Cardiac fibroblast (primary cell): ENCODE measurements at places on chromosomes 1 and 21.

DNA sequence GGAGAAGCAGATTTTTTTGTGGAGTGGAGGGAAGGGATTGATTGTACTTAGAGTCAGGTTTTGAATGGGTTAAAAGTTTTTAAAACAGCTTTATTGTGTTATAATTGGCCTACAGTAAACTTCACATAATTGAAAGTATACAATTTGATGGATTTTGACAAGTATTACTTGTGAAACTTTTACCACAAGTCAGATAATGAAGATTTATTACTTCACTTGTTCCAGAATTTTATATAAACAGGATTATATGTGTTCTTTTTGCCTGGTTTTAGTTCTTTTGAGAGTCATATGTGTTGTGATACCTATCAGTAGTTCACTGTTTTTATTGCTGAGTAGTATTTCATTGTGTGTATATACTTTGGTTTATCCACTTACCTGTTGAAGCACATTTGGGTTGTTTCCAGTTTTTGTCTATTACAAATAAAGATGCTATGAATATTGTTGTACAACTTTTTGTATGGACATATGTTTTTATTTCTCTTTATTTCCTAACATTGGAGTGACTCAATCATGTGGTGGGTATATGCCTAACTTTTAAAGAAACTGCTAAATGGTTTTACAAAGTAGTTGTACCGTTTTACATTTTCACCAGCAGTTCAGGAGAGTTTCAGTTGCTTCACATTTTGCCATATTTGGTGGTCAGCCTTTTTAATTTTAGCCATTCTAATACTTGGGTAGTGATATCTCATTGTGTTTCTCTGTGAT lies 71.0 kb downstream of the DYRK1A start:
- DNase-seq, result peak; percentile 35

GRCh38 chr1:24888061-24888970 lies 41.8 kb downstream of the RUNX3 start:
- no peak for DNase-seq

- peak; percentile 96 for DNase-seq
Observed at GRCh38 chr1:12601700-12602658, 16.0 kb downstream of the DHRS3 start.

GRCh38 chr1:243411472-243411871 lies 155.6 kb downstream of the SDCCAG8 start:
- no peak for DNase-seq

GRCh38 chr1:151596166-151596953 lies 15.5 kb upstream of the SNX27 start:
- DNase-seq, result no peak

DNA sequence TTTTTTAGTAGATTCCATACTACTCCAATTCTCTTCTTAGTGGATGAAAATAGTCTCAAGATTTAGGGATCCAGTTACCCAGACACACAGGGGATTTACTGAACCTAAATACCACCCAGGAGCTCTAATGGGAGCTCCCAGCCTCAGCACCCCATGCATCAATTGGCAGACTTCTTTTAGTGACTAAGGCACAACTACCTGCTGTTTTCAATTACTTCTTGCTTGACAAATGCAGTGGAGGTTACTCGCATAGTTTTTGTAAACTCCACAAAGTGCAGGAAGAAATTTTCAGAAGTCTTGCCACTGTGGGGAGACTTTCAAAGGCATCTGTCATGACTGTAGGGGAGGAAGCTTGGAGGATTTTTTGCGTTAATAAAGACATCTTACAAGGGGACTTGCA lies 35.5 kb upstream of the MAP10 start:
- DNase-seq, result no peak

DNA sequence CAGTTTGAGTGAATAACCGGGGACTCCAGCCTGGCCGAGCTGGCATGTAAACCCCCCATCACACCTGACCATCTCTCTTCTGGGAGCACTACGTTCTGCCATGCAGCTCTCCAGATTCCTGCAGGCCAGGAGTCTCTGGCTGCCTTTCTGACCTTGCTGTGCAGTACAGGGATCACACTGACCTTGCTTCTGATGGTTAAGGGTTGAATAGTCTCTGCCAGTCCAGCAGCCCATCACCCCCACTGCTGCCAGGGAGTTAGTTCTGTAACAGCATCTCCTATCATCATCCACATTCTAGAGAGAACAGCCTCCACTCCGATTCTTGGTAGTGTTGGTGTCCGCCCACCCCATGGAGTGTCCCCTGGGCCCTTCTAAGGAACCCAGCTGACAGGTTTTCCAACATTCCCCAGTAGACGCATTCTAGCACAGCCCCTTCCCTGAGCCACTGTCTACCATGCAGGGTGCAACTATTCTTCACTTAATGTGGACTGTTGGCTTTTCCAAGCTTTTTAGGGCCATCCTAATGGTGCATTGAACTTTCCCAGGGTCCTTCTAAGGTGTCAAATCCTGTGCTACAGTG lies 109.8 kb downstream of the RIPK4 start:
- no peak for DNase-seq

DNA sequence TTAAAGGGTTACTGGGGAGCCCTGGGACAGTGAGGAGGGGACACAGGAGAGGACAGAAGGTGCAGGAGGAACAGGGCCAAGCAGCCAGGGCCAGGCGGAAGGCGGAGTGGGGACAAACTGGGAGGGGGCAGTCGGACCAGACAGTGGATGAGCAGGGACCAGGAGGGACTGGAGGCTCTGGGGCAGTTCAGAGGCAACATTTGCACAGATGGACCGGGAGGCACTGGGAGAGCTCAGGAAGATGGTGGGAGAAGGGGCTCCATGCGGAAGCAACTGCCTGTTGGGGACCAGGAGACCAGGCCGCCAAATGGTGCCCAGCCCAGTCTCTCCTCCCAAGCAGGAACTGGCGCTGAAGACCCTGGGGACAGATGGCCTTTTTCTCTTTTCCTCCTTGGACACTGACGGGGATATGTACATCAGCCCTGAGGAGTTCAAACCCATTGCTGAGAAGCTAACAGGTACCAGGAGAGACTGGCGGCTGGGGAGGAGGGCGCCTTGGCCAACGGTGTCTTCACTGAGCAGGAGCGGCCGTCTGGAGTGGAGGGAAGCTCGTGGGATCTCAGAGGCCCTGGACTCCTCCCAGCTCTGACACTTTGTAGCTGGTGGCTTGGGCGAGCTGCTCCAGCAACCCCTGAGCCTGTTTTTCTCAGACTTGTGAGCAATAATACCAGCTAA lies 847 bp downstream of the SELENON start:
- DNase-seq, result no peak

DNA sequence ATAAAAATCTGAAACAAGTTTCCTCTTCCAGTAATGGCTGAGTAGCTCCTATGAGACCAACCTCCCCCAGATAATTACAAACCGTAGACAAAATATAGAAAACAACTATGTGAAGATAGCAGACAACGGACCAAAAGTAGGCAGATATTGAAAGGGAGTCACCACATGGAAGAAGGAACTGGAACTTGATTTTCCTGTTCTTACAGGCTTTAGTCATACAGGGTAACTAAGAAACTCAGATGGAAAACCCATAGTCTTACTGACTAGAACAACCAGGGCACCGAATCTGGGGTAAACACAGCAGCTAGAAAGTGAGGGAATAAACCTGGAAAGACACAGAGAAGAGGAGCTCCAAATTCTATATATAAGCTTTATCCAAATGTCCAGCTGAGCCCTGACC lies 26.0 kb downstream of the LMX1A start:
- no peak for DNase-seq

DNA sequence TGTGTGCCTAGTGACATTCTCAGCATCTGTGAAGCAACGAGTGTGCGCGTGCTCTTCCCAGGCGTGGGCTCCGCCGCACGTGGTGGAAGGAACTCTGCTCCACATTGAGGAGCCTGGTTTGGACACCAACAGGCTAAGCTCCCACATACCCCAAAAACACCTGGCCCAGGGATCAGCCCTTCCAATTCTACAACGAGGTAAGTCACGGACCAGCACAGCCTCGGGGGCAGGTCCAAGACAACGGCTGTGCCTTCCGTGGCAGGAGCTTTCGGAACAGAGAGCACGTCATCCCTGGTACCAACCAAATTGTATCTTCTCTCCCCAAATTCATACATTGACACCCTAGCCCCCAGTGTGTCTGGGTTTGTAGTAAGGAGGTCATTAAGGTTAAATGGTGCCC lies 27.2 kb upstream of the PDE9A start:
- DNase-seq, result no peak

- peak; percentile 67 for DNase-seq
Observed at GRCh38 chr1:78464449-78464891, 26.3 kb upstream of the PTGFR start.

DNA sequence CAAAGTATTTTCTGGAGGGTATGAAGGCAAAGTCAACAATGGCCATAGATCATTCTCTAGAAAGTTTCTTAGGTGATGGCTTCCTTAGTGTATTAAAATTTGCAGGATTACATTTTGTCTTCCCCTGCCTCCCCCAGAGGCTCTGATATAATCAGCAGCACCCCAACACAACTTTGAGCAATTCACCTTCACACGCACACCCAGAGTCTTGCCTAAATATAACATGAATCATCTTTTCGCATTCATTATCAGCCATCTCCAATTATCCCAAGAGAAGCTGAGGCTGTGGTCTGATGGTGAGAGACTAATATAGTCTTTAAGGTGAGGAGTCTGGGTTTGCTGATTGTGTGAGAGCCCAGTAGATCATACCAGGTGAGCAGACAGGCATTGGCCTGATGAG lies 343.0 kb downstream of the RRAGC start:
- DNase-seq, result no peak

DNA sequence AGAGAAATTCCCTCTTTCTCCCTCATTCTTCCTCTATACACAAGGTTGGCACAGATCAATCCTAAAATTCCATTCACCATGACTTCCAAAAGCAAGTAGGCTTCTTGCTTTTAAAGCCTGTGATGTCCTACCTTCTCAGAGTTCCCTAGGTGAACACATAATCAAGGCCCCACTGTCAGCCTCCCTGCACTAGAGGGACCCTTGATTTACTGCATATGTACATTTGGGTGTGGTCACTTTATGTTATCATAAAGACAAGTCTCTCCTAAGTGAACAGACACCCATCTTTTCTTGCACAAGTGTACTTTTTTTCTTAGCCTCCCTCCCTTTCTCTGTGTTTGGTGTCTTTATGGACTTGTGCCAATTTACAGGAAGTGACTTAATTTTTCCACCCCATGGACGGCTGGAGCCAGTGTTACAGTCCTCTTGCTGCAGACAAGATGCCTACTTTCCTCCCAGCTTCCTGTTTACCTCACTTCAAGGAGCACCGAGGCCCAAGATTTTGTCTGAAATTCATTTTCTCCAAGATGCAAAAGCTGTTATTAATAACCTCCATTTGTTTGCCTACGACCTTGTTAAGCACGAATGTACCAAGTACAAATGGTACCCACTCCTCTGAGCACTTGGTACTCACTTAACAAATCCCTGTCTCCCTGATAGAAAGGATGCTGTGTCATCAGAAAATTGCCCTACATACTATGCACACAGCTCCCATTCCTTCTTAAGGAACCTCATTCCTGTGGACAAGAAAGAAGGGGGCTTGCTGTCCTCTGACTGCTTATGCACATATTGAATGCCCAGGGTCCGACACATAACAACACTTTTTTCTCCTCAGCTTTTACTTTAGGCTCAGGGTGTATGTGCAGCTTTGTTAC lies 82.8 kb upstream of the SLC44A3 start:
- peak; percentile 86 for DNase-seq

- DNase-seq, result no peak
Observed at GRCh38 chr1:155966750-155967149, 11.6 kb downstream of the ARHGEF2 start.

DNA sequence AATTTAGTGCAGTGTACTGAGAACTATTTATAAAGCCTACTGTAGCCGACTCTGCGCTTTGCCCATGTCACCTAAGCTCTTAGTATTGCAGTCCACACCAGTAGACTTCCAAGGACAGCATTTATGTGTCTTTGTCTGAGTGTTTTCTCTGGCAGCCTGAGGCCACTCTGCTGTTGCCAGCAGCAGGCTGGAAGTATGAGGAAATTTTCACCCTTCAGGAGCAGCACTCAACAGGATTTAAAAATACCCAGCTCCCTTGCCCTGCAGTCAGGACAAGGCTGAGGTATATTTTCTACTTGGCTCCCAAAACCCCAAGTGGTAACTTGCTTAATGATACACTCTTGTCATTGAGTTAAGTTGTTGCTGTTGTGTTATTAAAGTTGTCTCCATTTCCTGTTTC lies 230.1 kb downstream of the SRGAP2C start:
- peak; percentile 29 for DNase-seq

- DNase-seq, result peak; percentile 76
Observed at GRCh38 chr1:203338335-203339036, 12.4 kb downstream of the FMOD start.

DNA sequence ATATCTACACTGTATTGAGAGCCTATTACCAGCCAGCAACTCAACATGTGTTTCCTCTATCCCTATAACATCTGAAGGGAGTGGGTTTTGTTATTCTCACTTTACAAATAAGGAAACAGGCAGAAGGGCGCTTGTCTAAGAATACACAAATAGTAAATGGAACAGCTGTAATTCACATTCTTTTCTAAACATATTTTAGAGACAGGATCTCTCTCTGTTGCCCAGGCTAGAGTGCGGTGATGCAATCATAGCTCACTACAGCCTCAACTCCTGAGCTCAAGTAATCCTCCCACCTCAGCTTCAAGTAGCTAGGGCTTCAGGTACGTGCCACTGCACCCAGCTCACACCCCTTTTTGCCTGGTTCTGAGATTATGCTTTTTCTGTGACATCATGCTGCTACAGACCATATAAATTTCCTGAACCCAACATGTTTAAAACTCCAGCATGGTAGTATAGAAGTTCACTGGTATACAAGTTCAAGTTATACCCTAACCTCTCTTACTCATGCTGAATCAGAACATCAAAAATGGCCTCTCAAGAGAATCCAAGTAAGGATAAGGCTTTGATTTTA lies 8.6 kb upstream of the TACSTD2 start:
- DNase-seq, result peak; percentile 63

- no peak for DNase-seq
Observed at GRCh38 chr1:225509376-225509707, 81.5 kb upstream of the LBR start.

DNA sequence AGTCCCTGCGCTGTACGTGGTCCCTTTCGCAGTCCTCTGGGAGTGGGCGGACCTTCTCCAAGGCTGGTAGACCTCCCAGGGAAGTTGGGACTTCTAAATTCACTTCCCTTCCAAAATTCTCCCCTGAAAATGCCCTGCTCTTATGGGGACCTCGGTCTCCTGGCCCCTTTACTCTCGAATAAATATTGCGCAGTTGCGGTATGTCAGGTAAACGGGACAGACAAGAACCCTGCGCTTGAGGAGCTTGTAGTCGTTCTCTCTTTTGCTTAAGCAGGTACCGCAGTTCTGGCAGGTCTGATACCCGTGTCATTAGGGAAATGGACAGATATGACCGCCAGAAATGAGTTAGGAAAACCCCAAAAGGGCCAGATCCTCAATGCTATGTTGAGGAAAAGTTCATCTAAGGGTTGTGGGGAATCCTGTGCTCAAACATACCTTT lies 561 bp downstream of the KIF2C start:
- no peak for DNase-seq

GRCh38 chr1:64743954-64744491 lies 852 bp upstream of the RAVER2 start:
- no peak for DNase-seq

- DNase-seq, result peak; percentile 9
Observed at GRCh38 chr1:110605901-110606656, at the start of gene KCNA2. KCNA2 (minus strand) TSS chr1:110606358; CDS start chr1:110604782, 1,576 bp downstream.
